Cortex of kidney (tissue), 1 donor: ENCODE measurements at places on chromosomes 2 and 18.

DNA sequence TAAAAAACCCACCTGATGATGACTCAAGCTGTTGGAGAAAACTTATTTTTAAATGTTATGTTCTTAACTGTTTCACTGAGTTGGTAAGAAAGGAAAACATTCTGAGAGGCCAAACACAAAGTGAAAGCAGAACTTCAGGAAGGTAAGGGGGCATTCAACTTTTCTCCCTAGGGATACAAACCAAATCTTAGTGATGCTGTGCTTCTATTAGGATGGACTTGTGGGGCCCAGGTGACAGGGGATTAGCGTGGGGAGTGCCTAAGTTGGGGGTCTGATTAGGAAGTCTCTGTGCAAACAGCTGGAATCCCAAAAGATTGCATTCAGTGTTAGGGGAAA is 18.5 kb downstream of the PDCL3 start:
- no peak for DNase-seq

- no peak for DNase-seq
Measured at GRCh38 chr18:25075783-25076182, 276.2 kb downstream of the ZNF521 start.

- DNase-seq, result no peak
Measured at GRCh38 chr2:61411109-61411508, 59.8 kb downstream of the USP34 start.

DNA sequence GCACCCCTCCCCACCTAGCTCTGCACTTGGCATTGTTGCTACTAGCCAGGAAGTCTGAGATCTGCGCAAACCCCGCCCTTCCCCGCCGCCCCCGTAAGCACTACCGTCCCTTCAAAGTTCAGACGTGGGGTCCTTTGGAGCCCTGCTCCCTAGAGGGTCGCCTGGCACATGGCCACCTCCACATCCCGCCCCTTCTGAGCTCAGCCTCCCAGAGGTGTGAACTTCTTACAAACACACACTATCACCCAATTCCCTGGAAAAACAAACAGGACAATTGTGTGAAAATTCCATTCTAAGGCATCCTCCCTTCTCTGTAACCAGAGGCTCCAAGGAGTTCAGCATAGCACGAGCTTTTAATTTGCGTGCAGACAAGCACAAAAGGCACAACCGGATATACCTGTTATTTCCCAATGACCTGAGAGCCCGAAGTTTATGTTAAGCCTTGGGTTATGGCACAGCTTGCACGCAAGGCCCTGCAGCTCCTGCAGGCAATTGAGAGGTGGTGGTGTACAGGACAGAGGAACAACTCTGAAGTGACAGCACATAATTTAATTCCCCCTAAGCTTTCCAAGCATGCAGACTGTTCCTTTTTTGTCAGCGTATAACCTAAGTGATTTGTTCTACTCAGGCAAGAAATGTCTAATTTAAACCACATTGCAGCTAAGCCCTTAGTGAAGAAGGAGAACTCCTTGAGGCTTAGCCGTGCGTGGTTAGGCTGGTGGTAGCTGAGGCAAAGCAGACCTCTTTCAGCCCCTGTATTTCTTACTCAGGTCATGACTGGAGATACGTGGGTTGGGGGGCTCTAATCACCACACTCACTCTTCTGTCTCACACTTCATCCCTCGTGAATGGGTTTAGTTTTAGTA is 20.3 kb upstream of the CYP1B1 start:
- no peak for DNase-seq

DNA sequence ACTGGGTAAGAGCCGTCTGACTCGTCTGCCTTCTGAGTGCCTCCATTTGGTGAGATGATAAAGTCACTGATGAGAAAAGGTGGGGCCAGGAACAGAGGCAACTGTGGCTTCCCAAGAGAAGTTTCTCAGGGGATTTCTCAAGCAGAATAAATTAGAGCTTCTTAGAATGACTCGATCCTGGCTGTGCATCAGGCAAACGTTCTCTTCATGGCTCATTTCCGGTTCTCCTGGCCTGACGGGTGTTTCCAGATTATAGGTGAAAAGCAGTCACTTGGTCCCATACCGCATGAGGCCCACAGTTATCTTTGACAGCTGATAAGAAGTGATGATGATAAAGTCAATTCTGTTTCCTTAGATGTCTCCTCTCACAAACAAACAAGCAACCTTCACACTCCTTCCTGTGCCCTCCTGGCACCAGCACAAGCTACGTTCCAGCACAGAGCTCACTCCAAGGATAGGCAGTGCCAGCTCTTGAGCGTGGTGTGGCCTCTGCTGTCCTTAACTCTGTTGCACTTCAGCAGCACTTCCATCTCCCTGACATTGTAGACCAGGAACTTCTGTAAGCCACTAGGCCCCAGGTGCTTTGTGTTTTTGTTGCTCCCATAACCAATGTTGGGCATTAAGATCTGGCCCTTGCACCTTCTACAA is 37.8 kb upstream of the KCNF1 start:
- no peak for DNase-seq

DNA sequence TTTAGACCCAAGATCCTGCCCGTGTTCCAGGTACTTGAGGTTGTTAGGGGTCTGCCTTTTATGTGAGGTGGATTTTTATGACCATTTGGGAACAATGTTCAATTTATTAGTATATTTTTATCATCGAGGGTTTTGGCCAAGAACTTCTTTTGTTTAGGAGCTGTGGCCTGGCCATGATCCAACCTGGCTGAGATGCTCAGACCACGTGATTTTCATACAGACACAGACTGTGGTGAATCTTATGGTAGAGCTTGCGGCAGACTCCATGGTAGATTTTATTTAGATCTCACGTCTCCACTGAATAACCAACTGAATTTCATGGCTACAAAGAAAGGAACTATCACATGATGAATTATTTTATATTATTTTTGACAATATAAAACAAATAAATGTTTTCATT is 405.5 kb upstream of the VWC2L start:
- DNase-seq, result no peak

DNA sequence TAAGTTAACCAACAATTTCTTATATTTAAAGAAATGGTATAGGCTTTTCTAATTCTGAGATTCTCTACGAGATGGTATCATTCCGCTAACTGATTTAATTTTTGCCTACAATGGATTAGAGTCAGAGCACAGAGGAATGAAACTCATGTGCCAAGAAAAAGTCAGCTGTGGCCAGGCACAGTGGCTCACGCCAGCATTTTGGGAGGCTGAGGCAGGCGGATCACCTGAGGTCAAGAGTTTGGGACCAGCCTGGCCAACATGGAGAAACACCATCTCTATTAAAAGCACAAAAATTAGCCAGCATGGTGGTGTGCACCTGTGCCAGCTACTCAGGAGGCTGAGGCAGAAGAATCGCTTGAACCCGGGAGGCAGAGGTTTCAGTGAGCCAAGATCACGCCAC is 17.0 kb upstream of the TTN start:
- no peak for DNase-seq

- DNase-seq, result no peak
Measured at GRCh38 chr2:226560325-226560724, 239.3 kb downstream of the IRS1 start.
